ENCODE measurements at places on chromosomes 16 and 17. TPM values are rescaled to one million over a fixed set of nuclear protein-coding genes. Genes with fewer than 3 reads are reported as not detected.

The KRTAP1-5 gene
- not detected for total RNA-seq

The TEX19 gene
- total RNA-seq: not detected

GRCh38 chr17:15124264-15124595, 140.9 kb downstream of the PMP22 start:
- no peak overlapping the region for H3K4me3 ChIP-seq
- no peaks in the 10 kb centered on the region for H3K4me1 ChIP-seq

DNA sequence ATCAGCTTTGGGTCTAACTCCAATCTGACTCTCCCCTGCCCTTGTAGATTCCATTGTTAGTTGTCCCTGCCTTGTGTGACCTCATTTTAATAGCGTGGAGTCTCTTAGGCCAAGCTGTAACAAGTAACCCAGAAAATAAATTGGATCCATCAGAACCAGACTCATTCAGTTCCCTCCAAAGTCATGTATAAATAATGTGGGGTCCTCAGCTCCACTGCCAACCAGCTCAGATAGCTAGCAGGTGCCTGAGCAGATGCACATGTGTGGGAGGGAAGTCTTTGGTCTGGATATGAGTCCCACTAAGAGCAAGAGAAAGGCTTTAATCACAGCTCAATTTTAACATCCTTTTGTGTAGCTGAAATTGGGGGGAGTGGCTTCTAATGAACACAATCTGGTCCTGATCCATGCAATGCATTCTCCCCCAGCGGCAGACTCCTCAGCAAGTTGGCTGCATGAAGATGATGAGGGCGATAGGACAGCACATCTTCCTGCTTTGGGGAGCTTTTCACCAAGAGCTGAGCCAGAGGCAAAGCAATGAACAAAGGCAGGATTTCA, 151.6 kb downstream of the ABCC12 start:
- H3K36me3 ChIP-seq: no peaks in the 10 kb centered on the region
- H3K4me1 ChIP-seq: peaks cover 6% of the 10 kb centered on the region
- H3K27ac ChIP-seq: no peak overlapping the region
- no peak overlapping the region for H3K4me3 ChIP-seq
- DNase-seq: no peak

GRCh38 chr16:8847623-8848022, 21.2 kb downstream of the CARHSP1 start:
- H3K36me3 ChIP-seq: peaks cover 47% of the 10 kb centered on the region
- H3K27ac ChIP-seq: no peak overlapping the region
- H3K4me1 ChIP-seq: peaks cover 20% of the 10 kb centered on the region
- no peak overlapping the region for H3K4me3 ChIP-seq
- no peaks in the 10 kb centered on the region for H3K27me3 ChIP-seq

Data from MCF 10A (cell line).